ENCODE measurements at places on chromosomes 2 and 18.

DNA sequence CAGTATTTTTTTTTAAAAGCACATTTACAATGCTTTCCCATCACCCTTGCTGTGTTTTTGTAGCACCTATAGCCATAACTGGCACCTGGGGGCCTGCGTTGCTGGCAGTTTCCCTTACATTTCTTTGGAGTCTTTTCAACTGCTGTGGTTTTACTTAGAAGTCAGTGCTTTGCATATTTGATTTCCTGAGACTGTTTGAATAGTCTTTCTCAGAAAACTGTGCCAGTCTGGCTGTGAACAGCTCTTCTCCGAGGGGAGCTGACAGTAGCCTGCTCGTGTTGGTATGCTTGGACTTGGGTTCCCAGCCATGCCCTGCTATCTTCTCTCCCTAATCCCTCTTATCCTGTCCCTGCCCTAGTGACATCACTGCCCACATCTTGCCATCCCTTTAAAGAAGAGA is 81.5 kb downstream of the DPP4 start:
- DNase-seq = peak; percentile 89

- DNase-seq = no peak
Observed at GRCh38 chr2:231357048-231357447, 38.5 kb upstream of the B3GNT7 start.

GRCh38 chr2:151299920-151300539 is 10.6 kb upstream of the NMI start:
- no peak for DNase-seq

DNA sequence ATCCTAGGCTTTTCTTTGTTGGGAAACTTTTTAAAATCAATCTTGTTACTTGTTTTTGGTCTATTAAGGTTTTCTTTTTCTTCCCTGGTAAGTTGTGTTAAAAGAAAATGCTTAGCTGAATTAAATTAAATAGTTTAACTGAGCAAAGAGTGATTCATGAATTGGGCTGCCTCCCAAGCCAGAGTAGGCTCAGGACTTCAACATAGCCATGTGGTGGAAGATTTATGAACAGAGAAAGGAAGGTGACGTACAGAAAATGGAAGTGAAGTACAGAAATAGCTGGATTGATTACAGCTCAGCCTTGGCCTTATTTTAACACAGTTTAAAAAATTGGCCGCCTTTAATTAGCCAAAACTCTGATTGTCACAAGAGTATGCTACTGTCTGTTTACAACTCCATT is 27.9 kb upstream of the GALNT5 start:
- no peak for DNase-seq

DNA sequence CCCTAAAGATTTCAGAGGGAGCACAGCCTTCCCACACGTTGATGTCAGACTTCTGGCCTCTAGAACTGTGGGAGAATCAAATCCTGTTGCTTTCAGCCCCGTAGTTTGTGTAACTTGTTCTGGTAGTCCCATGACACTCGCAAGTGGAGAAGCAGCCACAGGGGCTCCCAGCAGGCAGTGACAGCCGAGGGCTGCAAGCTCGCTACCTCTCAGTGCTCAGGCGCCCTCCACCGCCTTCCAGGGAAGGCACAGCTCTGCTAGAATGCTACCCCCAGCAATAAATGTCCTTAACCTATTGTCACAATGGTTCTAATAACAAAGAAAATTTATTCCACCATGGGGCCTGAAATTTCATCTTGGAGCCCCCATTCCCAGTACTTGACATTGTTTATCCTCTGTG is 143.1 kb upstream of the ZNF236 start:
- no peak for DNase-seq

DNA sequence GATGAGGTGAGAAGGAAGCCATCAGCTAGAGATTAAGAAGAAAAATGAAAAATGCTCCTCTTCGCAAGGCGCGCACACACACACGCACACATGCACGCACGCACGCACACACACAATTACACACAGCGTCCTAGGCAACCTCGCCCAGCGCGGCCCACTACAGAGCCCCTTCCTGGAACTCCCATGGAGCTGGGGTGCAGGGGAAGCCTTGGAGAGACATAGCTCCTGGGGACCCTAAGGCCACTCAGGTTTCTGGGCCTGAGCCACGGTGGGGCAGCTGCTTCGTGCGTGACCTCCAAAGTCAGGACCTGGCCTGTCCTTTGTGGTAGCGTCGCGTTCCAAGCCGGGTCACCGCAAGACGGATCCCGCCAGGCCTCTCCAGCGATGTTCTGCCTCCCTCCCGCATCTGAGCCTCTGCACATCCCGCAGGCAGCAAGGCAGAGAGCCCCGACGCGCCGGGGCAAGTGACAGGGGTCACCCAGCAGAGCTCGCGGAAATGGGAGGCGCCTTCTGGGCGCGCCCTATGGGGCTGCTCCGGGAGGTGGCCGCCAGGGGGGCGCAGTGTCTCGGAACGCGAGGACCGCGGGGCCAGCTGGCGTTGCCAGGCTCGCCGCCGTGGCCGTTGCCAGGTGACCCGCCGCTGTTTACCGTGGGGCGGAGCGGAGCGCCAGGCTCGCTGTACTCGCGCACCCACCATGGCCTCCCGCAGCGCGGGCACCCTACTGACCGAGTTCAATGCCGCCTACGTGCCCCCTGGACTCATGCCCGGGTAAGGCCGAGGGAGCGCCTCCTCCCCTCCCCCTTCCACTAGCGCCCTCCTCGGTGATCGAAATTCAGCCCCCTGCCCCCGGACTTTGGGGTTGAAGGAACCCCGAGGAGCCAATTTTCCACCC is 79.0 kb downstream of the CIB4 start:
- peak; percentile 21 for DNase-seq

DNA sequence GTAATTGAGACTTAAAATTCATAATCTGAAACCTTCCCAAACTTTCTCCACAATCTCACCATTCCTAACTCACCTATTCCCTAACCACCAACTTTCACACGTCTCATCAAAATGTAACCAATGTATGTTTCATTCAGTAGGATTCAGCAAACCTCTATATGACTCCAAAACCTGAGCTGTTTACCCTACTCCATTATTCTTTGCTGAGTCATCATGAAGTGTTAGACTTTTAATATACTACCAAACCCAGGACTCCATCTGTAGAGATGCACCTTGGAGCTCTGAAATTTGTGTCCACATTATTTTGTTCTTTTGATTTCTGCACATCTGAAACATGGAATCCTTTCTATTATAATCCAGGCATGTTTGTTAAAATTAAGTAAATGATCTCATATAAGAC is 727.0 kb upstream of the PIK3C3 start:
- no peak for DNase-seq

- no peak for DNase-seq
Observed at GRCh38 chr18:58196164-58196563, 152.1 kb downstream of the NEDD4L start.

DNA sequence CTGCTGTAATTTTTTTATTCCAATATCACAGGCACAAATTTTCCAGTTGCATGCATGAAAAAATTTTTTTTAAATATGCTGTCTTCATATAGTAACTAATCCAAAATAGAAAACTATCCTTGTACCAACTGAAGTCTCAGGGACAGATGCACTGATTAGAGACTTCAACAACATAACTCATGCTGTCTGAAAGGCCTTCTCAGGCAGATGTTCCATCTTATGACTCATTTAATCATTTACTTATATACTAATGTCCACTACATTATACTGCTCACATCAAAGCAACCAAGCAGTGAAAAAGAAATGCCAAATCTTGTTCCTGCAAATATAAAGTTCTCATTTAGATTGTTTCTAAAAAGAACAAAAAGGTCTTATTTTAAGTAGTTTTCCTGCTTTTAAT is 53.1 kb downstream of the OLA1 start:
- no peak for DNase-seq

All from activated CD4-positive, alpha-beta T cell treated with anti-CD3 and anti-CD28 coated beads, Interleukin-2, Interleukin-6, amounts not matched to agents 100 ng/mL and 50 ng/mL, durations not matched to agents 16 hours and 8 hours (primary cell).